Naive thymus-derived CD8-positive, alpha-beta T cell (primary cell): ENCODE measurements at places on chromosomes 2 and 18.
A peak's percentile ranks its signal among the peaks of the same experiment; 100 is the strongest.

- DNase-seq = no peak
Measured at GRCh38 chr18:39199231-39199855, 1633.7 kb upstream of the CELF4 start.

- DNase-seq = no peak
Measured at GRCh38 chr2:119196301-119197125, 27.1 kb upstream of the STEAP3 start.

GRCh38 chr18:62521082-62521481 lies 1.7 kb upstream of the ZCCHC2 start:
- no peak for DNase-seq

GRCh38 chr2:240733803-240734495 lies 42.3 kb downstream of the AQP12A start:
- no peak for DNase-seq

DNA sequence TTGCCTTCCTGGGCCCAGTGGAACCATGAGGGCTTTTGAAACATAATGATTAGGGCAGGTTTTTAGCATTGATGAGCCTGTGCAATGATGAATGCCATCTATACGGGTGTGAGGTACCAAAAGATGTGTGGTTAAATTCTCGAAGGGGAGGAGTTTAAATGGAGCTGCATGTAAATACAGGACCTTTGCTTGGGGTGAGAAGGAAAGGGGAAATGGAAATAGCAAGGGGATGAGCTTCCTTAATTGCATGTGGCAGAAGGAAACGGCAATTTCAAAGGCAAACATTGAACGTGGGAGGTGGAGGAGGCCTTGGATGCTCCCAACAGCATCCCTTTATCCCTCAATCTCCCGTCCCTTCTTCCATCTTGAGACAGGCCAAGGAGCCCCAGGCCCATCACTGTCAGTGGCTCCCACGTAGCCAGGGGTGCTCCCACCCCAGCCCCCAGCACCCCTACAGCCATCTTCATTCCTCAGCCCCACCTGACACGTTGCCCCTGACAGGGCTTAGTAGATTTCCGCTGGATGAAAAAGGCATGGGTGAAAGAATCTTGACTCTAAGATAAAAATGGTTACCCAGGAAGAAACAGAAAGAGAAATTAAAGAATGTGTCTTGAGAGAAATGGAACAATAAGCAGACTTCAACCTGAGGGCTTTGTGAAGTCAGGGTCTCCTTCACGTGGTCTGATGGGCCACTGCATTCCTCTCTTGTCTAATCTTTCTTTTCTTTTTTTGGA lies 32.5 kb downstream of the INPP5D start:
- no peak for DNase-seq

DNA sequence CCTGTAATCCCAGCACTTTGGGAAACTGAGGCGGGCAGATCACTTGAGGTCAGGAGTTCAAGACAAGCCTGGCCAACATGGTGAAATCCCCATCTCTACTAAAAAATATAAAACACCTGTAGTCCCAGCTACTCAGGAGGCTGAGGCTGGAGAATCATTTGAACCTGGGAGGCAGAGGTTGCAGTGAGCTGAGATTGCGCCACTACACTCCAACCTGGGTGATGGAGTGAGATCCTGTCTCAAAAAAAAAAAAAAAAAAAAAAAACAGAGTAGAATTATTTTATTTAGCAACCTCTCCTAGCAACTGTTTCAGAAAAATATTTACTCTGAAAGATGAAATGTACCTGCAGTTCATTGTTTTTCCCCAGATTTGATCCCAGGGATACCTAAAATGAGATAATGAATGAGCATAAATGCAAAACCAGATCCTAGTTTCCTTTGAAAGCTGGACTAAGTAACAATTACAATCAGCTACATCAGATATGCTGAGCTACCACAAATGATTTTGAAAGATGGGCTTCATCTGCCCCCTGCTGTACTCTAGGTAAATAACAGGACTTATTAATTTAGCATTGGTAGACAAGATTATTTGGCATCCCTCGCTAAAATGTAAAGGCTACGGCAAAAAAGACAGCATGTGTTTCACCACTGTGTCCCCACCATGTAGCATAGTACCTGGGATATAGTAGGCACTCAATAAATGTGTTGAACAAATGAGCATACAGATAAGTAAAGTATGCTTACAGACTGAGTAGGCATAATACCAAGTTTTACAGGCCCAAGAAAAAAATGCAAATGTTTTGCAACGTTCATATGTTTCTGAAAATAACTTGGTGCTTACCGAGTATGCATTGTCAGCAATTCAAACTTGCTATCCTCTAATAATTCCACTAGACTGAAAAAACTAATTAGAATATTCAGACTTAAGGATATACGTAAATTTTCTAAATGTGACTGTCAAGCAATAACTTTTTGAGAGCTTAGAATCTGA lies 102.5 kb downstream of the ATL2 start:
- DNase-seq = peak; percentile 28

DNA sequence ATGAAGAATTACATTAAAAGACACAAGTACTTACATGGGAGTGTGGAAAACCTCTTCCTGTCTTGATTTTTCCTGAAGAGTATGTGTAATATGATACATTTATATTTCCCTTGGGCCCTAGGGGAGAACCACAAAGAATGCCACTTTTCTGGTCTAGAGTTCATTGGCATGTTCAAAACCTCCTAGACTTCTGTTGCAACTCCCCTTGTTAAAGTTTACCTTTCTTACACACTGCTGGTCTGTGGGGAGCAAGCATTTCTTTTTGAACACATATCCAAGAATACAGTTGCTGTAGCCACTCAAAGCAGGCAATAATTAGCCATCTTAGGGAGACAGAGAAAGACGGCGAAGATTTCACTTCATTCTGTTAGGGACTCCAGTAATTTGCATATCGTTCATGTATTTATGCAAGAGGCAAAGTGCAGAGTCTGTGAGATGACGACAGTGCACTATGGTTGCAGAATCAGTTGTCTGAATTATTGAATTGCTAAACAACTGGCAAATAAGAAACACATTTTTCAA lies 103.5 kb downstream of the NOL4 start:
- DNase-seq = no peak

DNA sequence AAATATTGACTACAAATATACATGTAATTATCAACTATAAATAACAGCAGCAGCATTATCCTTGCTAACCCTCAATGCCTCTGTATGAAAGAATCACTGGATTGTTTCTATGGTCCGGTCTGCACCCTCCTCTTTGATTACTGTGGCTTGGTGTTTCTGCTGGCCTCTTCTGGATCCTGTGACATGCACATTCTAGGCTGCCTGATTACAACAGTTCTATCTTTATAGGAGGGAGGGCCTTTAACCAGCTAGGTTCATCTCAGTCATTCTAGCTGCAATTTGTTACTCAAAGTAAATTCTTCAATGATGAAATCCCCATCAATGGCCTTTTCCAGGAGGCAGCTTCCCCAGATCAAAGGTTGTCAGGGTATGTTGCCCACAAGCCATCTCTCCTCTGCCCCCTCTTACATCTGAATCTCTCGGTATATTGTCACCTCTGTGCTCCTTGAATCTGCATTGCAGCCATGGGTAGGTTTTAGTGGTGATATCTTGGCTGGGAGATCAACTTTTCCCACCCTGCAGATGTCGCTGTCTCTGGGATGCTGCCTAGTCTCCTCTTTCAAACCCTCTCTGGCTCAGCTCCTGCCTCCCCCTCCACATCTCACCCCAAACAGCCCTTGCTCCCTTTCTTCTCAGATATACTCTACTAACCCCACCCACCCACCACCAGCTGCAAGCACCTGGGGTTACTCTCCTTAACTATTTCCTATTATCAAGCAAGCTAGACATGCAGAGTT lies 106.2 kb upstream of the BZW1 start:
- no peak for DNase-seq

DNA sequence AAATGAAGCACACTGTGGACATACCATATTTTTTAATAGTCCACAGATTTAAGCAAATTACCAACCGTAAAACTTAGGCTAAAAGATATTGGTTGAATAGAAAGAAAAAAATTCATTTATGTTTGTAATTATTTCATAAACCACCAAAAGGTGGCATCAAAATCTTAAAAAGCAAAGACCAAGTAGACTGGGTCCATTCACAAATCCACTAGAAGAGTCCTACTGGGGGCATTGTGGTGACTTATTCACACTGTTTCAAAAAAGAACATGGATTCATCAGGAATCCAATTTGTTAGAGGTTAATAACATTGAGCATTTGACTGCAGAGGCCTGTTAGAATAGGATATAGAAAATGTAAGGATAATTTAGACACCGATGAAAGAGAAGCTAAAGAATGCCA lies 194.9 kb upstream of the KYNU start:
- DNase-seq = no peak

DNA sequence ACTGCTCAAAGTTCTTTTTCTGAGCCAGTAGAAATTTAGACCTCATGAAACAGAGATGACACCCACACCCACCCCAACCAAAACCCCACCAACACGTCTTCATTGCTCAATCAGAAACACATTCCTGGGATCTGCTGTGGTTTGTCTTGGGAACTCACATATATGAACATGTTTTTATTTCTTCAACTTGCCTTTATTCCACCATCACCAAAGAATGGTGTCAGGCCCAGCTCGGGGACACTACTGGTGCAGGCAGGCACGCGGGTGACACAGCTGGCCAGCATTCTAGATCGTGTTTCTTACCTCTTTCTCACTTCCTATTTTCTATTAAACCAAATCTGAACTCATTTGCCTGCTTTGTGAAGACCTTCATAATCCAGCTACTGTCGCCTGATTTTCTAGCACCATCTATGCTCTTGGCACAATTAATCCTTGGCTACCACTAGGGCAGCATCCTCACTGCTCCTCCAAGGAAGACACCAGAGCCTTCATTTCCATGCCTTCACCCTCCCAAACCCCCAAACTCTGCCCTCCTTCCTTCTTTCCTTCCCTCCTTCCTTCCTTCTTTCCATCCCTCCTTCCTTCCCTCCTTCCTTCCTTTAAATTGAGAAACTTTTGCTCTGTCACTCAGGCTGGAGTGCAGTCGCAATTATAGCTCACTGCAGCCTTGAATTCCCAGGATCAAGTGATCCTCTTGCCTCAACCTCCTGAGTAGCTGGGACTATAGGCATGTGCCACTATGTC lies 157.1 kb downstream of the BCL2 start:
- no peak for DNase-seq

DNA sequence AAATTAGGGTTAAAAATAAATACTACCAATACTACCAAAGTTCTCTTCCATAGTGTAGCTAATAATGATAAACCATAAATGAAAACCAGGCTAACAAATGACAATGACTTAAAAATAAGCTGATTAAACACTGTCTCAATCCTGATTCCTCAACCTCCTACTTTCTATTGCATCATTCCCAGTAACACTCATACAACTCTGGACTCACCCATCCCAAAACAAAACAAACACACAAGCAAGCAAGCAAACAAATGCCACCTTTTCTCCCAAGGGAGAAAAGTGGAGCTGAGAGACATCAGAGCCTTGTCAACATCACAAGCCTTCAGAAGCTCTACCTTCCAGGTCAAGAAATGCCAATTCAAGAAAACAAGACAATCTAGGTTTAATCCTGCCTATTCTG lies 620.7 kb downstream of the NYAP2 start:
- no peak for DNase-seq

DNA sequence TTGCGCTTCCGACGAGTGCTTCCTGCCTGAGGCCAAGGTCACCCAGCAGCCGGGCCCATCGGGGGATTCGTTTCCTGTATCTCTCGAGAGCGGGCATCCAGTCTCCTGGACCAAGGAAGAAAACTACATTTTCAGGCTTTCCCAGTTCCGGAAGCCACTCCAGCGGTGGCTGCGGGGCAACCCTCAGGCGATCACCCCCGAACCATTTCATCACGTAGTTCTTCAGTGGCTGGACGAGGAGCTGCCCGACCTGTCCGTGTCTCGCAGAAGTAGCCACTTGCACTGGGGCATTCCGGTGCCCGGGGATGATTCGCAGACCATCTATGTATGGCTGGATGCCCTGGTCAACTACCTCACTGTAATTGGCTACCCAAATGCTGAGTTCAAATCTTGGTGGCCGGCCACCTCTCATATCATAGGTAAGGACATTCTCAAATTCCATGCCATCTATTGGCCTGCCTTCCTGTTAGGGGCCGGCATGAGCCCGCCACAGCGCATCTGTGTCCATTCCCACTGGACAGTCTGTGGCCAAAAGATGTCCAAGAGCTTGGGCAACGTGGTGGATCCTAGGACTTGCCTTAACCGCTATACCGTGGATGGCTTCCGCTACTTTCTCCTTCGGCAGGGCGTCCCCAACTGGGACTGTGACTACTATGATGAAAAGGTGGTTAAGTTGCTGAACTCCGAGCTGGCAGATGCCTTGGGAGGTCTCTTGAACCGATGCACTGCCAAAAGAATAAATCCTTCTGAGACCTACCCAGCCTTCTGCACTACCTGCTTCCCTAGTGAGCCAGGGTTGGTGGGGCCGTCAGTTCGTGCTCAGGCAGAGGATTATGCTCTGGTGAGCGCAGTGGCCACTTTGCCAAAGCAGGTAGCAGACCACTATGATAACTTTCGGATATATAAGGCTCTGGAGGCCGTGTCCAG lies 1.0 kb downstream of the MARS2 start:
- no peak for DNase-seq

- no peak for DNase-seq
Measured at GRCh38 chr2:237922641-237923361, 44.0 kb upstream of the UBE2F start.

DNA sequence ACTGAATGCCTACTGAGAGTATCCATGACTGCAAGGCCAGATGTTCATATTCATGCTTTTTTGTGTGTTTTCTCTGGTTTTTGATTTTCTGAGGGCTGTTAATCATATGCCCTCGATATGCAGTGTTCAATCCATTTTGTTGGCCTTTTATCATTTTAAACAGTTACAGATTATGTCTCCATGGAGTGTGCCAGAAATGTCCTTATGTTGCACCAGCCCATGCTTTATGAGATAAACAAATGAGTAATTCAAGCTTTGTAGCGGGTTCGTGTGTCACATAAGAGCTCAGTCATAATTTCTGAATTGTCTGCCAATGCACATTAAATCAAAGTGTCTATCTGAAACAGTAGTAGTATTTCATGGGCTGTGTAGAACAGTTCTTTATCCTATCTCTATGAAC lies 583.0 kb downstream of the THSD7B start:
- no peak for DNase-seq

DNA sequence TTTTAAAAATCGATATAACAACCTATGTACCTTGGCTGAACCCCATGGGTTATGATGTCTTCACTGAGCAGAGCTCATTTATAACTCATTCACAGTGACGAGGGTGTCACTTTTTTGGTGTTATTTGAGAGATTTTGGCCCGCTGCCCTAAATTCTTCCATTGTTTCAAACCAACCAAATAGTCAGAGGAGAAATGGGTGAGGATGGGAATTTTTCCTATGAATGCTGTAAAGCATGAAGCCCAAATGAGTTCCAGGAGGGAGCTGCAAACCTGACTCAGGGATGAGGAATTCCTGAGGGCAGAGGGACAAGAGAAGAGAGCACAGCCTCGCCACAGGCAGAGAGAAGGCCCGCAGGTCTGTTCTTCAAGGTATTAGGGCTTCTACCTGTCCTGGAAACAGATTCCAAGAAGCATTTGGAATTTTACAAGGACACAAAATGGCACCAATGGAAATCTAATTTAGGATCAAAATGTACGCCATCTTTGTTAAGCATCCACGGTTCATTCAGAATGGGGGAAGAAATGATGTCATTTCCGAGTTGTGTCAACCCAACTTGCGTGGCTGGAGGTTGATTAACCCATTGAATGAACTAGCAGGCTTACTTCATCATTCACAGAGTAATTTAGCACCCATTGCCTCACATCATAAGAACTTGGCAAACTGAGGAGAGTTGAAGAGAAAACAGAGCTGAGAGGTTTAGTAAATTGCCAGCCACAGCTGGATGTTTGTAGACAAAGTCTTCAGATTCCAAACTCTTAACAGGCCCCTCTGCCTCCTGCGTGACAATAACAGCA lies 133.5 kb downstream of the LAMA3 start:
- DNase-seq = no peak
